ENCODE measurements at places on chromosomes 12 and 14. TPM values are rescaled to one million over a fixed set of nuclear protein-coding genes. Genes with fewer than 3 reads are reported as not detected.

The SPIC gene
- not detected for total RNA-seq

The SERPINA3 gene
- total RNA-seq: 198 TPM

The TMEM19 gene
- 33.4 TPM for total RNA-seq

The CABP1 gene
- total RNA-seq: 0.38 TPM

The PRPH gene
- total RNA-seq: 0.26 TPM

The MYG1 gene
- 27.7 TPM for total RNA-seq

The LRRK2 gene
- total RNA-seq: 351 TPM

The GPATCH2L gene
- total RNA-seq: 40.0 TPM

The CLMN gene
- total RNA-seq: 20.1 TPM

The C12orf54 gene
- total RNA-seq: not detected

The ULK1 gene
- total RNA-seq: 21.6 TPM

- DNase-seq: no peak
Measured at GRCh38 chr14:91254461-91254860, 10.0 kb upstream of the GPR68 start.

DNA sequence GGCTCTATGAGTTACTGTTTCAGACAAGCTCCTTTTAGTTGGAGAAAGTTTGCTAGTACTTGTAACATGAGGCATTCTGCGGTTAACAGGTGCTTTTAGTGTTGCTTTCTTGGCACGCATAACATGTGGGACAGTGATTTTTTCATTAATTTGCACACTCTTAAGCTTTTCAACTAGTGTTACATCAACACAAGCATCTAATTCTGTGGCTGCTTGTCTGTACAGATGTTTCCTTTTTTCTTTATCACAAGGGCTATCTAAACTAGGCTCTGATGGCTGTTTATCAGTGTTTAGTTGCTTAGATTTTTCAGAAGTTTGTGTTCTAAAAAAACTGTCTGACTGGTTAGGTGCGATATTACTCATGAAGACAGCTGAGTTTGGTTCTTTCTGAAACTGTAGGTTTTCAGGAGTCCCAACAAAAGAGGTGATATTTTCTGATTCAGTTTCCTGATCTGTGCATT lies 120.1 kb downstream of the RALGAPA1 start:
- DNase-seq: no peak

DNA sequence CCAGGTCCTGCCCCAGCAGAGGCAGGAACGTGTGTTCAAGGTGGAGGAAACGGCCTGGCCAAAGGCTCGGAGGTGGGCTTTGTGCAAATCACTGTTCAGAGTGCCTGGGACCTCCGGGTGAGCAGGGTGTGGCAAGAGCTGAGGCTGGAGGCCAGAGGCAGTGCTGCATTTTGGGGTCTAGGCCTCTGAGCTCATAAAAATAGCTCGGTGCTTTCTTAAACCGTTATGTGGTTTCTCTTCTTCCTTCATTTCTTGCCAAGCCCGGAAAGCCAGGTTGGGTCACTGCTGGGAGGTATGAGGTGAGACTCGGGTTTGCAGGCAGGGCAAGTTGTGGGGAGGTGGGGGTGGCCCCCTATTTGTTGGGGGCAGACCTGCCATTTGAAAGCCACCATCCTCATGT lies 178.8 kb upstream of the MYL2 start:
- no peak for DNase-seq

GRCh38 chr12:122740351-122740750 lies 9.7 kb upstream of the HCAR1 start:
- no peak for DNase-seq

- no peak for DNase-seq
Measured at GRCh38 chr12:26037615-26038220, 79.2 kb downstream of the RASSF8 start.

DNA sequence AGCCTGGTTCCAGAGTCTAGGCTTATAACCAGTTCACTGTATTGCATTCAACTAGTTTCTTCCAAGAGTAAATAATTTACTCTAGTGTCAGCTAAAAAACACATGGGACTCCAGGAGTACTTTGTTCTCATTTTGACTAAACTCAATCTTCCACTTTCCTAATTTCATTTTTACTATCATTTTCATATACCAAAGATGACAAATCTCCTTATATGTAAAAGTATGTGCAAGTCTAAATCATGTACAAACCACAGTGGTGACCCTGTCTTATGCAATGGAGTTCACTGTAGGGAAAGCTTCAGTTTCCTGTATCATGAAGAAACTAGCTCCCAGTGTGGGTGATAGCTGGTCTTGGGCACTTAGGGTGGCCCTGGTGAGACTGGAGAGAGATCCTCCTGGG lies 151.6 kb downstream of the HELB start:
- no peak for DNase-seq

DNA sequence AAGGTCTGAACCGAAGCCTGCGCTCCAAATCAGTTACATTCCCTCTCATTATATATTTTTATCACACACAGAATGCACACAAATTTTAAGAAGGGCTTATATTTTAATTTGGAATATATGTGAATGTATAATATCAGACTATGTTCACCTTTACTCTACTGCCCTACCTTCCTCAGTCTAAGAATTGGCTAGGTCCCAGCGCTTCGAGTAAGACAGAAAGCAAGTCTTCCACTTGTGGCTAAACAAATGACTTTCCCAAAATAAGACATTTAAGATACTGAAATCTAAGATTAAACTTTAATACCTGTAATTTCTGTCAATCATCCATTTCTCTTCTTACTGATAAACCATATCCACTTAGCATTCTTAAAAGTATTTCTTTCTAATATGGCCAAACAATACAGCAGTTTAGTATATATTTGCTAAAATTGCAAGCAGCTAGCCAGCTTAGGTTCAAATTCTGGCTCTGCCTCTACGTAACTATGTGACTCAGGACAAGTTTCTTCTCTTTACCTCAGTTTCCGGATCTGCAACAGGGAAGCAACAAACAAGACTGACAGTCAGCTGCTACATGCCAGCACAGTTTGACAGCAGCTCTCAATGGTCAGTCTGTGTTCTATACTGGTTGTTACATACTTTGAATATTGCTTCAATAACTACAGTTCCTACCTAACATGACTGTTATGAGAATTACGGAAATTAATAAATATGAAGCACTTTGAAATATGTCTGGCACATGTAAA lies 2.0 kb downstream of the INTS13 start:
- no peak for DNase-seq

DNA sequence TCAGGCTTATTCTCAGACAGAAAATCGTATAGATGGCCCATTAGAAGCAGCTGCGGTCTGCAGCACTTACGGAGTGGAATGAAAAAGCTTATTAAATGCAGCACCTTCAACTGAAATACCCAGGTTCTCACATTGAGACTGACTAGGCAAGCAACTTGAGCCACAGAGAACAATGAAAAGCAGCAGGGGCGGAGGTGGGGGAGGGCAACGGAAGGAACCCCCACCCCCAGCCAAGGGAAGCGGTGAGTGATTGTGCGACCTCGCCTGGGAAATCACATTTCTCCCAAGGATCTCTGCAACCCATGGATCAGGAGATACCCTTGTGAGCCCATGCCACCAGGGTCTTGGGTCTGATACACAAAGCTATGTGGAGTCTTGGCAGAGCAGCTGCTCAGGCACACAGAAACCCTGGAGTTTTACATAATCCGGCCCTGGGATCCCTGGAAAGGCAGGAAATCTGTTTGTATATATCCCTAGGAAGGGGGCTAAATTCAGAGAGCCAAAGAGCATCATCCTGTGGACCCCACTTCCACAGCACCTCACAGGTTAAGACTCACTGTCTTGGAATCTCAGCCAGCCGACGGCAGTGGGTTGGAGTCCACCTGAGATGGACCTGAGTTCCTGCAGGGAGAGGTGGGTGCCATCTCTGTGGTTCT lies 38.1 kb downstream of the PZP start:
- no peak for DNase-seq

DNA sequence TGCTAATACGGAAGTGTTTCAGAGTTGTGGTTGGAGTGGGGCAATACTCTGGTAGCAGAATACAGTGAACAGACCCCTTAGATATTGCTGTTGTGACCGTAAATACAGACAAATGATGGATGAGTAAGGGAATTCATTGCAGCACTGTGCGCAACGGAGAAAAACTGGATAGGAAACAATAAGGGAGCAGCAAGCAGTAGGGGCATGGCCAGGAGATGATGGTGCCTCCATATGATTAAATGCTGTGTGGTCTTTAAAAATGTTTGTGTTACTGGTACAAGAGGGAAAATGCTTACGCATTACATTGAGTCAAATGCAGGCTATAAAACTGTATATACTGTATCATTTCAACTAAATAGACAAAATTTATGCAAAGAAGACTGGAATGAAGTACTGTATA lies 61.6 kb downstream of the EML1 start:
- no peak for DNase-seq

GRCh38 chr14:37830271-37830670 lies 234.8 kb downstream of the TTC6 start:
- no peak for DNase-seq

DNA sequence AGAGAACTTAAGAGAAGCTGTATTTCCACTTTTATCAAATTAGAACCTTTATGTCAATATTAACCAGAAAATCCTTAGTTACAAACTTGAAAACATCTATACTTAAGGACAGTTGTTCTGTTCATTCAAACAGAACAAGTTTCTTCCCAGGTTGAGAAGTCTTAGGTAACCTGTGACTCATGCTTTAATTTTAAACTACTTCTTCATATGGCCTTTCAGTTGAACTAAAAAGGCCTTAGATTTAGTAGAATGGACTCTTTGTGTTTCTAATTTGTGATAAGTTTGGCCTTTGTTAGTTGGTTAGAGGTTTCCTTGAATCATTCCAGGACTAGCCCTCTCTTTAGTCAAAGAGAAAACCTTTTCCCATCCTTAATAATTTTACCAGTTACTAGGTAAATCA lies 274.2 kb downstream of the FUT8 start:
- DNase-seq: no peak

- DNase-seq: no peak
Measured at GRCh38 chr14:50015716-50016115, 100.7 kb downstream of the VCPKMT start.

- DNase-seq: no peak
Measured at GRCh38 chr14:52154992-52155650, 86.3 kb upstream of the NID2 start.

DNA sequence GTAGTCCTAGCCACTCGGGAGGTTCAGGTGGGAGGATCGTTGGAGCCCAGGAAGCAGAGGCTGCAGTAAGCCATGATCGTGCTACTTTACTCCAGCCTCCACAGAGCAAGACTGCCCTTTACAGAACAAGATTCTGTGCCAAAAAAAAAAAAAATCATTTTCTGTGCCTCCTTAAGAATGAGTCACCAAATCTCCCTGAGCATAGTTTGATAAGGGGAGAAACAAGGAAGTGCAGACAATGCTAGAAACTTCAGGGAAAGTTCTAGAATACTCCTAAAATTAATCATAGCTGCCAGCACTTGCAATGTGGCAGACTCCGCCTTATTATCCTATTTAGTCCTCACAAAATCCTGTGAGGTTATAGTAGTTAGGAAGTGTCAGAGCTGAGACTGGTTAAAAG lies 74.5 kb downstream of the KCNK10 start:
- DNase-seq: no peak

GRCh38 chr12:78933014-78933413 lies 68.4 kb downstream of the SYT1 start:
- DNase-seq: no peak

DNA sequence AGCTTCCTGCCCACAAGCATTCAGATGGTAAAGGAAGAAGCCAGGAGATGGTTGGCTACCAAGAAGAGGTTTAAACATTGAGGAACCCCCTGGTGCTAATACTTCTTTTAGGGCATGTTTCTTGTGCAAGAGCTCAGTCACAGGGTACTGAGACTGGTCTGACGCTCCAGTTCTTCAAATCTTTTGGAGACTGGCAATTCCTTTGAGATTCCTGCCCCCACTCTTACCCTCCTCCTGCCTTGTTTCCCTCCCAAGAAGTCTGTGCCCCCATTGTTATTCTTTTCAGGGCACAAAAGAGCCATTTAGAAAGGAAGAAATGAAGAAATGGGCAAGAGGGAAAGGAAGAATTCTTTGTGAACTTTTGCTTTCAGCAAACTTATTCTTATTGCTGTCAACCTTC lies 11.8 kb downstream of the A2ML1 start:
- no peak for DNase-seq

DNA sequence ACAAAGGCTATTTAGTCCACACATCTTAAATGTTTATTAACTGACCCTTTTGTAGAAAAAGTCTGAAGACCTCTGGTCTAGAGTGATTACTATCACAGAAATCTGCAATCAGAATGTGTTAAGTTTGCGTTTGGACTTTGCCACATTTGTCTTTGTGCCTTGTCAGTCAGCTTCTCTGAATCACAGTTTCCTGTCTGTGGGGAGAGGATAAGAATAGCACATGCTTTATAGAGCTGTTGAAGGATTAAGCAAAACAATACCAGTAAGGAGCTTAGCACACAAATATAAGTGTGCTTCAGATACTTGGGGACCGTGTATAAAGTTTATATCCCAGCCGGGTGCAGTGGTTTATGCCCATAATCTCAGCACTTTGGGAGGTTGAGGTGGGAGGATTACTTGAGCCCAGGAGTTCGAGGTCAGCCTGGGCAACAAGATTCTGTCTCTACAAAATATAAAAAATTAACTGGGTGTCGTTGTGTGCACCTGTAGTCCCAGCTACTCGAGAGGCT lies 63.0 kb upstream of the BTG1 start:
- DNase-seq: no peak

GRCh38 chr14:67483579-67484285 lies 4.8 kb downstream of the TMEM229B start:
- no peak for DNase-seq

DNA sequence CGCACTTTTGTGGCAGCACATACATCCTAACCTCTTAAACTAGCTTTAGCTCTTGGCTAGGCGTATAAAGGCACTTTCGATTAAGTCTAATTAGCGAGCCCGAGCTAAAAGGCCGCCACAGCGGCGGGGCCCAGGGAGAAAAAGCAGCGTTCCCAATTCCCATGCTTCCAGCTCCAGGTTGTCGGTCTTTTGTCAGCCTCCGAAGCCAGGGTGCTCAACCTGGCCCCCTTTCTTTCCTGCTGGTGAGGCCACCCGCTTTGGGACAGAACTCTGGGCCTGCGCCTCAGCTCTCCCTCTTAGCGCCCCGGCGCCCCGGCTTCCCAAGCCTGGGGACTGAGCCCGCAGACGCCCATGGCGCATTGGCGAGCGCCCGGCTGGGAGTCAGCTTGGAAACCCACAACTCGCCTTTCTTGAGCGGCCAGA lies 33.3 kb upstream of the TBX5 start:
- DNase-seq: no peak

- DNase-seq: no peak
Measured at GRCh38 chr12:25743679-25744215, 190.7 kb upstream of the LMNTD1 start.

- no peak for DNase-seq
Measured at GRCh38 chr12:48169011-48169410, 11.7 kb upstream of the ASB8 start.

- DNase-seq: no peak
Measured at GRCh38 chr12:96454396-96454795, 35.0 kb upstream of the CFAP54 start.

- no peak for DNase-seq
Measured at GRCh38 chr12:131449027-131449426, 261.9 kb upstream of the SFSWAP start.

GRCh38 chr14:102215576-102216250 lies 76.0 kb downstream of the WDR20 start:
- no peak for DNase-seq

All from left lung (tissue), 14 donors.